Peyer's patch (tissue), 4 donors: ENCODE measurements at places on chromosomes 4 and X. TPM values are rescaled to one million over a fixed set of nuclear protein-coding genes. Genes with fewer than 3 reads are reported as not detected.
A peak's percentile ranks its signal among the peaks of the same experiment; 100 is the strongest.

GRPEL1 gene
- total RNA-seq: 35.4 TPM

MAGEC1 gene
- not detected for total RNA-seq

EVC gene
- 1.6 TPM for total RNA-seq

MXRA5 gene
- total RNA-seq: 1.8 TPM

FHDC1 gene
- total RNA-seq: 32.8 TPM

PCDH7 gene
- 7.5 TPM for total RNA-seq

BEX5 gene
- not detected for total RNA-seq

TAF7L gene
- not detected for total RNA-seq

CT45A1 gene
- total RNA-seq: not detected

TCEAL9 gene
- total RNA-seq: 4.2 TPM

MAGEA2 gene
- total RNA-seq: not detected

GASK1B gene
- 9.5 TPM for total RNA-seq

CYSLTR1 gene
- 13.2 TPM for total RNA-seq

UGT2B17 gene
- 403 TPM for total RNA-seq

FATE1 gene
- not detected for total RNA-seq

MUC7 gene
- not detected for total RNA-seq

CD38 gene
- 4.2 TPM for total RNA-seq

MAGIX gene
- total RNA-seq: 11.6 TPM

- no peaks in the 10 kb centered on the region for H3K36me3 ChIP-seq
- no peak overlapping the region for H3K27ac ChIP-seq
- no peaks in the 10 kb centered on the region for H3K27me3 ChIP-seq
- no peaks in the 10 kb centered on the region for H3K4me1 ChIP-seq
Observed at GRCh38 chr4:37615059-37615719, 71.0 kb downstream of the RELL1 start.

DNA sequence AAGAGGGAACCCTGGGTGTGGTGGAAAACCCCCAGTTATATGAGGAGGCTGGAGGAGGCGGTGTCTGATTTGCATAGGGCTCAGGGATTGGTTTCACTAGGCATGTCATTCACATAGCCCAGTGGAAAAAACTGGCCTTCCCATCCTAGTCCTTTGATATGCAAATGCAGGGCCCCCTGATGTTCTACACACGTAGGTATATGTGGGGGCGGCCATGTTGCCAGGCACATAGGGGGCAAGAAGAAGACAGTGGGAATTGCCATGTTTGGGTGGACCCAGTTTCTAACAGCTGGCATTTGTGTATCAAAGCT lies 34.0 kb upstream of the ENPP6 start:
- no peaks in the 10 kb centered on the region for H3K27me3 ChIP-seq
- DNase-seq: no peak
- H3K4me1 ChIP-seq: no peaks in the 10 kb centered on the region
- no peaks in the 10 kb centered on the region for H3K36me3 ChIP-seq
- H3K27ac ChIP-seq: no peak overlapping the region
- no peak overlapping the region for H3K4me3 ChIP-seq

GRCh38 chr4:77453911-77454310 lies 151.7 kb upstream of the CXCL13 start:
- no peaks in the 10 kb centered on the region for H3K4me1 ChIP-seq
- H3K27ac ChIP-seq: no peak overlapping the region
- H3K4me3 ChIP-seq: no peak overlapping the region
- H3K27me3 ChIP-seq: no peaks in the 10 kb centered on the region

GRCh38 chrX:25503826-25504225 lies 488.1 kb upstream of the ARX start:
- no peaks in the 10 kb centered on the region for H3K36me3 ChIP-seq
- H3K27ac ChIP-seq: no peak overlapping the region
- DNase-seq: no peak
- H3K27me3 ChIP-seq: no peaks in the 10 kb centered on the region

GRCh38 chr4:177051473-177052060 lies 258.1 kb upstream of the NEIL3 start:
- H3K4me3 ChIP-seq: no peak overlapping the region
- no peaks in the 10 kb centered on the region for H3K36me3 ChIP-seq
- no peak for DNase-seq

- no peaks in the 10 kb centered on the region for H3K27me3 ChIP-seq
- H3K4me3 ChIP-seq: no peak overlapping the region
- H3K36me3 ChIP-seq: no peaks in the 10 kb centered on the region
Observed at GRCh38 chr4:128716338-128716737, 93.2 kb upstream of the JADE1 start.

GRCh38 chr4:140579278-140579677 lies 10.5 kb upstream of the UCP1 start:
- H3K27me3 ChIP-seq: no peaks in the 10 kb centered on the region
- DNase-seq: no peak
- no peaks in the 10 kb centered on the region for H3K36me3 ChIP-seq

- peak overlapping the region; percentile 91 for H3K4me3 ChIP-seq
- H3K27me3 ChIP-seq: no peaks in the 10 kb centered on the region
- peak overlapping the region; percentile 91 for H3K27ac ChIP-seq
- no peak for DNase-seq
- H3K4me1 ChIP-seq: no peaks in the 10 kb centered on the region
Observed at GRCh38 chr4:56468097-56468422, 643 bp downstream of the SRP72 start.

DNA sequence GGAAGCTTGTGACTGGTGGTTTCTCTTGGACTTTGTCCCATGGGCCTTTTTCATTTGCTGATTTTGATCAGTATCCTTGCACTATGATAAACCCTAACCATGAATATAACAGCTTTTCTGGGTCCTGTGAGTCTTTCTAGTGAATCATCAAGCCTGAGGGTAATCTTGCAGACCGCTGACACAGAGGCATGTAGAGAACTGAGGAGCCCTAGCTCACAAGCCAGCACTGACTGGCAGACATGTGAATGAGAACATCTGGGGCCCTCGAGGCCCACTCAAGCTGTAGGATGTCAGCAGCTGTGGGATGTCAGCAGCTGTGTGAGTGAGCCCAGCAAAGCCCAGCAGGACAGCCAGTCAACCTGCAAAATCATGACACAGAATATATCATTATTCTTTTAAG lies 36.7 kb downstream of the HMGB3 start:
- DNase-seq: no peak
- H3K27ac ChIP-seq: no peak overlapping the region
- no peak overlapping the region for H3K4me3 ChIP-seq
- H3K27me3 ChIP-seq: no peaks in the 10 kb centered on the region
- no peaks in the 10 kb centered on the region for H3K36me3 ChIP-seq

DNA sequence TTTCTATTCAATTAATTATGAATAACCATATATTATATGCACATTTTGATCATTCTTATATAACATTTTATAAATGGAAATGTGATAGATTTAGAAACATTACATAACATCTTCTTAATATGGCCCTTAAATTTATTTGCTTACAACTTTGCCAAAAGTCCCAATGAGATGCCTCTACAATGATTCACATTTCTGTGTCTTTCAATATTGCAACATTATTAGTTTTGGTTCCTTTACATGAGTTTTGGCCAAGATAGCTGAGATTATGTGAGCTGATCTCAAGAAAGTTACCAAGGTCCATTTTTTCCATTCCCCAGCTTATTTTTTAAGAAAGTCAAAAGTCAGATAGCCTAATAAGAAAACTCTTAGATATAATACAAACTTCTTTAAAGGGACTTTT lies 361.2 kb downstream of the PCDH7 start:
- no peaks in the 10 kb centered on the region for H3K4me1 ChIP-seq
- DNase-seq: no peak
- no peaks in the 10 kb centered on the region for H3K27me3 ChIP-seq
- H3K36me3 ChIP-seq: no peaks in the 10 kb centered on the region

- DNase-seq: no peak
- no peak overlapping the region for H3K27ac ChIP-seq
- H3K4me1 ChIP-seq: no peaks in the 10 kb centered on the region
- H3K4me3 ChIP-seq: no peak overlapping the region
Observed at GRCh38 chr4:125432078-125432477, 117.3 kb downstream of the FAT4 start.

DNA sequence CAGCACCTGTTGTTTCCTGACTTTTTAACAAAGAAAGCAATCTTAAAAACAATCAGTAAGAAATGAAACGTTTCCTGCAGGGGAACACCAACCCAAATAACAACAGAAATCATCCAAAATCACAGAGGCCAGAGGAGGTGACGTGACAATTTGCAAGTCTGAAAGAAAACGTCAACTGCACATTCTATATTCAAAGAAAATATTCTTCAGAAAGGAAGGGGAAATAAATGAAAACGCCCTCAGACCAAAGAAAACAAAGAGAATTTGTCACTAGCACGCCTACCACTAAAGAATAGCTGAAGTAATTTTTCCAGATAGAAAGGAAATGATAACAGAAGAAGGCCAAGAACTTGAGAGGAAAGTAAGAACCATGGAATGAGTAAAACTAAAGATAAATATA lies 74.4 kb downstream of the CASP3 start:
- no peaks in the 10 kb centered on the region for H3K27me3 ChIP-seq
- no peak overlapping the region for H3K4me3 ChIP-seq
- DNase-seq: no peak
- no peaks in the 10 kb centered on the region for H3K4me1 ChIP-seq
- H3K27ac ChIP-seq: no peak overlapping the region

- no peak overlapping the region for H3K4me3 ChIP-seq
- H3K4me1 ChIP-seq: no peaks in the 10 kb centered on the region
- no peaks in the 10 kb centered on the region for H3K36me3 ChIP-seq
- no peak for DNase-seq
- H3K27me3 ChIP-seq: no peaks in the 10 kb centered on the region
- H3K27ac ChIP-seq: no peak overlapping the region
Observed at GRCh38 chrX:26032111-26032912, 105.8 kb upstream of the MAGEB18 start.

DNA sequence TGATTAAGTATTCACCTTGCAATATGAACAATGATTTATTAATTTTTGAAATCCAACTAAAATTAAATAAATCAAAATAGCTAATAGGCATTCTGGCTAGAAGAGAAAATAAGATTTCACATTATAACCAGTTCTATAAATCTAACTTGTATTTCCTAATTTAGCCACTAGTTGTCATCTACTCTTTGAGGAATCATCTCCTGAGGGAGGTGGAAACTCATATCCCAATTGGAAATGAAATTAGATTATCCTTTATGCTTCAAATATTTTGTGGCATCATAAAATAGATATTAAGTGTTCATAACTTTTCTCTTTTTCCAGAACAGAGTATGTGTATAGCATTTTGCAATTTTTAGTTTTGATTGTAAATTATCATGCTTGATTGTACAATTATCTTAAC lies 558.5 kb upstream of the DIAPH2 start:
- no peak for DNase-seq
- H3K4me3 ChIP-seq: no peak overlapping the region
- no peaks in the 10 kb centered on the region for H3K27me3 ChIP-seq
- no peaks in the 10 kb centered on the region for H3K36me3 ChIP-seq
- no peaks in the 10 kb centered on the region for H3K4me1 ChIP-seq
- no peak overlapping the region for H3K27ac ChIP-seq

- no peaks in the 10 kb centered on the region for H3K27me3 ChIP-seq
- H3K27ac ChIP-seq: no peak overlapping the region
- H3K36me3 ChIP-seq: no peaks in the 10 kb centered on the region
- H3K4me1 ChIP-seq: no peaks in the 10 kb centered on the region
- no peak for DNase-seq
Observed at GRCh38 chrX:99938464-99938863, 471.6 kb downstream of the PCDH19 start.

DNA sequence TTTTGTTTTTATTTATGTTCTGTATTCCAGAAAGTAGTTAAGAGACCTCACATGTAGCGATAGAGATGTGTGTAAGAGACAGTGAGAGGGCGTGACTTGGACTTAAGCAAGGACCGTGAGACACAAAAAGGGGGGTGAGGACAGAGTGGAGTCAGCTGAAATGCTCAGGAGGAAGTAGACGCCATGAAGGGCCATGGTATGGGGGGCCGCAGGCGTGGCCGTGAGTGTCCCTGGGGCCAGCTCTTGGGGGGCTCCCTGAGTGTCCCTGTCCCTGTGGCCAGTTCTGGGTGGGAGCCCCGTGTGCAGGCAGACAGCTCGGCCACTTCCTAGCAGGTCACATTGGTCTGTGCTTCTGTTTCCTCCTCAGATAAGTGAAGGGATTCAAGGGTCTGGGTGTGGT lies 23.0 kb upstream of the MSANTD1 start:
- no peaks in the 10 kb centered on the region for H3K27me3 ChIP-seq
- no peak overlapping the region for H3K4me3 ChIP-seq
- no peaks in the 10 kb centered on the region for H3K36me3 ChIP-seq
- no peaks in the 10 kb centered on the region for H3K4me1 ChIP-seq
- peak overlapping the region; percentile 65 for H3K27ac ChIP-seq
- no peak for DNase-seq

- H3K27me3 ChIP-seq: no peaks in the 10 kb centered on the region
- no peaks in the 10 kb centered on the region for H3K36me3 ChIP-seq
- no peak overlapping the region for H3K27ac ChIP-seq
- no peak overlapping the region for H3K4me3 ChIP-seq
Observed at GRCh38 chr4:97252615-97253154, 890.6 kb downstream of the STPG2 start.

- H3K27ac ChIP-seq: no peak overlapping the region
- no peaks in the 10 kb centered on the region for H3K27me3 ChIP-seq
- no peaks in the 10 kb centered on the region for H3K36me3 ChIP-seq
- no peaks in the 10 kb centered on the region for H3K4me1 ChIP-seq
- no peak overlapping the region for H3K4me3 ChIP-seq
Observed at GRCh38 chr4:67581208-67581857, 22.8 kb downstream of the STAP1 start.

GRCh38 chrX:739611-740010 lies 109.0 kb downstream of the SHOX start:
- H3K27ac ChIP-seq: no peak overlapping the region
- H3K27me3 ChIP-seq: no peaks in the 10 kb centered on the region
- no peaks in the 10 kb centered on the region for H3K36me3 ChIP-seq
- no peaks in the 10 kb centered on the region for H3K4me1 ChIP-seq

DNA sequence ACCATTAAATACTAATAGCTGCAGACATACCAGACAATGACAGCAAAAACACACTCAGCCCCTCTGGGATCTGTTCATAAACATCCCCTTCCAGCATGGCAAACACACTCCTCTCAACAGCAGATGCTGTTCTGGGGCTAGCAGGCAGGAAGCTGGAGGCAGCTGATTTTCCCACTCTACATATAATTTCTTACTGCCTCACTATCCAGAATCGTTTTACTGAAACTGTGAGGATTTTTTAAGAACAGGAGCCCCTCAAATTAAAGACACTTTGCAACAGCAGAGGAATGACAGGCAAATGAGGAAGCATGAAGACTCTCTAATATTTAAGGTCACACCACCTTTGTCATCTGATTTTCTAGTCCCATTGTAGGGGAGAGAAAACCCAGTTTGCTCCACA lies 2.2 kb downstream of the MAPK10 start:
- no peaks in the 10 kb centered on the region for H3K36me3 ChIP-seq
- DNase-seq: no peak
- no peak overlapping the region for H3K27ac ChIP-seq
- no peaks in the 10 kb centered on the region for H3K27me3 ChIP-seq
- no peaks in the 10 kb centered on the region for H3K4me1 ChIP-seq
- no peak overlapping the region for H3K4me3 ChIP-seq

DNA sequence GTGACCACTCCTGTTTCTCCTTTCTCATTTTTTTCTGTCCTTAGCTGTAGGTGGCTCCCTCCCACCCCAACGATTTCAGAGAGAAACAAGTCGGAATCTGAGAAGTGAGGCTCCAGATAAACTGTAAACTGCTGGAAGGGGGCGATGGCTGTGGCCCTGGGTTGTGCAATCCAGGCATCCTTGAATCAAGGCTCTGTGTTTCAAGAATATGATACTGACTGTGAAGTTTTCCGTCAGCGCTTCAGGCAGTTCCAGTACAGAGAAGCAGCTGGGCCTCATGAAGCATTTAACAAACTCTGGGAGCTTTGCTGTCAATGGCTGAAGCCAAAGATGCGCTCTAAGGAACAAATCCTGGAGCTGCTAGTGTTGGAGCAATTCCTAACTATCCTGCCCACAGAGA lies 37.7 kb downstream of the ETDC start:
- no peaks in the 10 kb centered on the region for H3K27me3 ChIP-seq
- no peaks in the 10 kb centered on the region for H3K4me1 ChIP-seq
- no peak for DNase-seq
- no peak overlapping the region for H3K4me3 ChIP-seq
